ENCODE measurements at places on chromosomes 2 and 18.

DNA sequence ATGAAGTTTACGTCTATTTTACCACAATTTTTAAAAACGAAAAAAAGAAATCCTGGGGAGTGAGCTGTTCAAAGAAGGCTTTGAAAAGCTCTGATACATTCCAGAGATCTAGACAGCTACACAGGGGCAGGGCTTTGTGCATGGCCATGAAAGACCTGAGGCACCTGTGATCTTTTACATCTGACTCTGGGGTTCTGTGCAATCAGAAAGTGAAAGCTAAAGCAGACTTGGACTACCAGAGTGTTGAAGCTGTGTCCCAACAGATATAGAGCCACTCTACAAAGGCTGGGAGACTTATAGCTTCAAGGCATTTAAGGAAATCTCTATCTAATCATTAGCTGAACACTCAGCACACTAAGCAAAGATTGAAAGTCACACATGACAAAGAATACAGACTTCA lies 34.1 kb downstream of the PARD6G start:
- no peak for DNase-seq

DNA sequence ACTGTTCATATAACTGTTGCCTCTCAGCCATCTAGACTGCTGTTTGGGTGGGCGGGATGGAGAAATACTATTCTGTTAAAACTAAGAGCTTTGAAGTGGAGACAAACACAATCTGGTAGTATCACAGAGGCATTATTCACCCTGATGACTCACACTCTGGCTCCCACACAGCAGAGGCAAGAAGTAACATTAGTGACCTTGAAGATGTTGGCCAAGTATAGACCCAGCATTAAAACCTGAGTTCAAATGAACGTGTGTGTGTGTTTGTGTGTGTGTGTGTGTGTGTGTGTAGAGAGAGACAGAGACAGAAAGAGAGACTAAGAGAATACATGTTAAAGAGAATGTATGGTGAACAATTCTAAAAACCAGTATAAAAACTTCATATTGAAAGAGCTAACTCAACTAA lies 22.5 kb upstream of the ACVR1 start:
- peak; percentile 12 for DNase-seq

- DNase-seq: no peak
Observed at GRCh38 chr2:169073963-169074751, 4.8 kb downstream of the DHRS9 start.

- no peak for DNase-seq
Observed at GRCh38 chr2:28977176-28977875, 3.8 kb upstream of the TOGARAM2 start.

DNA sequence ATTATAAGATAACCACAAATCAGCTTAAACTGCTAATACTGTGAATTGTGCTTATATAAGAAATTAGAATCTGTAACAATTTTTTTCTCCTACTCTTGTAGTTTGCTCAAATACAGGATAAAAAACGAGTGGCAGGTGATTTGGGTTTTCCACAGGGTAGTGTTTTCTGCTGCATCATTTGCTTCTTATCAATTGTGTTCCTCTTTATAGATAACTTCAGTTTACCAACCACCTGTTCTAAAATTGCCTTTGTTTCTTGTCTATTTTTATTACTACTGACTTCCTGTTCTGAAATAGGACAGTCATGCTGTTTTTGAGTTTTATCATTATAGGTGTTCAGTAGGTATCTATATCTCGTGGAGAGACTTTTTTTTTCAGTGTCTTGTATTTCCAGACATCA lies 56.9 kb downstream of the MFSD6 start:
- DNase-seq: no peak

DNA sequence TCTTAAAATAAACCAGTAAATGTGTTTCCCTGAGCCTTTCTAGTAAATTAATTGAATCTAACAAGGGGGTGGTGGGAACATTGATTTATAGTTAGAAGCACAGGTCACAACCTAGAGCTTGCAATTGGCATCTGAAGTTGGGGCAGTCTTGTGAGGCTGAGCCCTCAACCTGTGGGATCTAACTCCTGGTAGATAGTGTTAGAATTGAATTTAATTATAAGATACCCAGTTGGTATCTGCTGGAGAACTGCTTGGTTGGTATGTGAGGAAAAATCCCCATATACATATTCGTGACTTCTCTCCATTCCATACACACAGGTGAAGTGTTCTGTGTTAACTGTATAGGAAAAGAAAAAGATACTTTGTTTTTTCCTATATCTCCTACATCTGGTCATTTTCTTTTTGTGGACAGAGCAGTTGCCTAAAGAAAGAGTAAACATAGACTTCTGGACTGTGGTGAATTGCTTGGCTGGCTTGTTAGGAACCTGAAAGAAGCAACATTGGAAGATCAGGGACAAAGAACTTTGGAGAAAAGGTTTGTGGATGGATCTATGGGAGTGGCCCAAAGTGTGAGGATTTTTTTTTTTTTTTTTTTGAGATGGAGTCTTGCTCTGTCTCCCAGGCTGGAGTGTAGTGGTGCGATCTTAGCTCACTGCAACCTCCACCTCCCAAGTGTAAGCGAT lies 36.7 kb downstream of the THNSL2 start:
- no peak for DNase-seq

DNA sequence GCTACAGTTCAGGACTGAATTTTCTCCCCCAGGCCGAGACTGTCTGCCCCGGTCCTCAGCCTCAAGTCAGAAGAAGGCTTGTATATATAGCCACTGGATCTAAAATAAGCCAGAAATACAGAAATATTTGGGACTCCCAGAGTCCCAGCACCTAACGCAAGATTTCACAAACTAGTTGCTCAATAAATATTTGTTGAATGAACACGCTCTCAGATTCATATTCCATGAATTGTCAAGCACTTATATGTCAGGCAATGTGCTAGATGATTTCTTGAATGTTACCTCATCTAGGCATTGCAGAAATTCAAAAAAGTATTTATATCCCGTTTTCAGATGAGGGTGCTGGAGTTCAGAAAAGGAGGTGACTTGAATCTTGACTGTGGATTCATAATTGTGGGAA lies 163.7 kb upstream of the KLHL29 start:
- DNase-seq: no peak

- no peak for DNase-seq
Observed at GRCh38 chr2:227817336-227817735, 3.7 kb downstream of the CCL20 start.

DNA sequence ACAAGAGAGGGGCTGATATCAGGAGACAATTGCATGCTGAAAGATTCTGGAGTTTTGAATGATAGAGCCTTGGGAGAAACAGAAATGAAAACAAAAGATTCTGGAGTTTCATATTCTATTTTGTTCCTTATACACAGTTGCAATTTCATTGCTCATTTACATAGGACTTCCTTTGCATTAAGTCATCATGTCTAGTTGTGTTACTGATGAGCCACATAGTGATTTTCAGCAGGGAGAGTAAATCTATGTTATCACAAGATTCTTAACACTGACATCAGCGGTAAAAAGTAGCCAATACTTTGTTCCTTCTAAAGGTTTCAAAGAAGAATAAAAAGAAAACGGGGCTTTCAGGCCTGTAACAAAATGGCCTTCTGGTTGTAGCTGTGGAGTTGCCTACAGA lies 7.1 kb downstream of the ADAM17 start:
- no peak for DNase-seq

- DNase-seq: no peak
Observed at GRCh38 chr18:25282896-25283703, 68.9 kb downstream of the ZNF521 start.

- DNase-seq: no peak
Observed at GRCh38 chr2:6838673-6839319, 26.9 kb downstream of the CMPK2 start.

DNA sequence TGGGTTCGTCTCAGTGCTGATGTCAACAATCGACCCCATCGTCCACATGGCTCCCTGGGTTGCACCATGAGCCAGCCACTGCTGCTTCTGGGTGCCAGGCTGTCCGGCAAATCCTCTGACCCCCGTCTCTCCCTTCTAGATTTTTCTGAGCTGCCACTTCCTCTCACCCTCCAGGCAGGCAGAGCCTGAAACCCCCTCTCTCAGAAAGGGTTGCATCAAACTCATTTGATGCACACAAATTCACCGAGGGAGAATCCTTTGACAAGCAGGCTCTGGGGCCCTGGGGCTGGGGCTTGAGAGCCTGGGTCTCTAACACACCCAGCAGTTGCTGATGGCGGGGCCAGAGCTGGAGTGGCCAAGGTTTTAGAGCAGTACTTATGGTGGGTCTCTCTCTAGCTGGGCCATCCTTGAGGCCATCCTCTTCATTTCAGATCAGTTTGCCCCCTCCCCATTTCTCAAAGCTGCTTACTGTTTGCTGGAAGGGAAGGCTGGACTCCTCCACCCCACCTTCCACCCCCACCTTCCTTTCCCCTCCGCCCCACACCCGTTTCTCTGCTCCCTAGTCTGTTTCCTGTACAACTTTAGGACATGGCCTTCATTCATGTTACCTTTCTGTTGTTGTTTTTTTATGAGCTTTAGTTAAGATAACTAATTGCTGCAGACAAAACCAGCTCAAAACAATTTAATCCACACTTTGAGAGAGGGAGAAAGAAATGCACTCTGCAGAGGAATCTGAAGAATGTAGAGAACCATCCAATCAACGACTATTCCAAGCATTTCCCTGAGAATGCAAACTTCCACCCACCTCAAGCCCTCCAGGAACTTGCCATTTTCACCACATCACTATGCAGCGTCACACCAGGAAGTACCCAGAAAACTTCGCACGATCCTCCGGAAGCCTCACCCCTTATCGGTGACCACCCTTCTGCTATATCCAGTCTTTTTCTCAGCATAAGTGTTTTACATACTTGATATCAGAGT lies 69.5 kb downstream of the ARL4C start:
- no peak for DNase-seq

- no peak for DNase-seq
Observed at GRCh38 chr18:74310411-74310810, 5.2 kb upstream of the C18orf63 start.

GRCh38 chr2:129888896-129889295 lies 90.6 kb upstream of the RAB6C start:
- DNase-seq: no peak

GRCh38 chr2:219060821-219061791 lies at the start of gene IHH:
TSS of gene IHH (minus strand) at chr2:219060921. CDS start at chr2:219060467, 454 bp downstream.
- DNase-seq: no peak

DNA sequence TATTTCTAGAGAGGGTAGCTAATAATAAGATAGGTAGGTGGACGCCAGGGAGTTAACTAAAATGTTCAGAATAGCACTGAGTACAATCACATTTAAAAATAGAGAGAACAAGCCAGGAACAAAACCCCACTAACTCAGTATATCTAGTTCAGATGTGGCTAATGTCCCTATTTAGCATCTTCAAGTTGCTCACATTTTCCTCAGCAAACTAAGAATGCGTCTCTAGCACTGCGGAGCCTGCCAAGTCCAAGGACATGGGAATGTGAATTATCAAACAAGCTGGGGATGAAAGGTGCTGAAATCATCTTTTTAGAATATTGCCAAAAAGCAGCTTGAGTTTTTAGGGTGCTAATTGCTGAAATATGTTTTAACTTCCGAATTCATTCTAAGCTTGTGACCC lies 398.5 kb upstream of the FIGN start:
- no peak for DNase-seq

GRCh38 chr18:50195689-50196088 lies 742 bp upstream of the MYO5B start:
- DNase-seq: no peak

- no peak for DNase-seq
Observed at GRCh38 chr2:113179446-113180045, 5.8 kb downstream of the PSD4 start.

DNA sequence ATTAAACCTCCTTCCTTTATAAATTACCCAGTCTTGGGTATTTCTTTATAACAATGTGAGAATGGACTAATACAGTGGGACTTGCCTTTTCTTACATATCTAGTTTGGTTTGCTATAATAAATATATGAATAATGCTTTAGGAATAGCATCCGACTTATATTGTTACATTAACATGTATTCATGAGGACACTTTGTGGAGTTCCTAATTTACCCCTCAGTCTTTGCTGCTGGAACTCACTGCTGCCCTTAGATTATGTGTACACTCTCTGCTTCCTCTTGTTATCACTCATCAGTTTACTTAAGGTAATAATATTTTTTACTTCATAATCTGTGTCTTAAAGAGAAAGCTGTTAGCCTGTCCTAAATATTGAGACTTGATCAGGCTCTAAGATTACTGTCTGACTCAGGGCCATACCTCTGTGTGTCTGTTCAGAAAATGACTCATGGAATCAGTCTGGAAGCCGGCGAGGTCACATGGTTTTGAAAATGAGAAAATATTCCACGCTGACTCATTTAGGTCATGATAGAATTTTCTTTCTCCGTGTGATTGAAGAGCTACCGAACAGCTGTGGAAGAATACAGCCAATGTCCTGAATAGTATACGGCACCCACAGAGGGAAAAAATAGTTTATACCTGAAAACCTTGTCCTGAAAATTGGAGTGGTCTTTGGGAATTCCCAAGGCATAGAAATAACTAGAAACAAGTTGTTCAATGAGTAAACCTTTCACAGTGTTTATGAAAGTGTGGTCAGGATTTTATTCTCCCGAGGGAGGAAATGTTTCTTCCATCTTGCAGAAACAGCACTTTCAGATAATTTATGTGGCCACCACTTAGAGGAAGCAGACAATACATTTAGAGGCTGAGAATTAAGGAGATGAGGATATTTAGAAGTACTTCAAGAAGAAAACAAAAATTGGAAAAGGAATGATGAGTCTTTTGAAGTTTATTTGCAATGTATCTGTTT lies 156.4 kb downstream of the DSEL start:
- DNase-seq: no peak

GRCh38 chr2:226073496-226074160 lies 674.1 kb downstream of the NYAP2 start:
- no peak for DNase-seq

- no peak for DNase-seq
Observed at GRCh38 chr18:9596226-9596625, 18.1 kb downstream of the PPP4R1 start.

DNA sequence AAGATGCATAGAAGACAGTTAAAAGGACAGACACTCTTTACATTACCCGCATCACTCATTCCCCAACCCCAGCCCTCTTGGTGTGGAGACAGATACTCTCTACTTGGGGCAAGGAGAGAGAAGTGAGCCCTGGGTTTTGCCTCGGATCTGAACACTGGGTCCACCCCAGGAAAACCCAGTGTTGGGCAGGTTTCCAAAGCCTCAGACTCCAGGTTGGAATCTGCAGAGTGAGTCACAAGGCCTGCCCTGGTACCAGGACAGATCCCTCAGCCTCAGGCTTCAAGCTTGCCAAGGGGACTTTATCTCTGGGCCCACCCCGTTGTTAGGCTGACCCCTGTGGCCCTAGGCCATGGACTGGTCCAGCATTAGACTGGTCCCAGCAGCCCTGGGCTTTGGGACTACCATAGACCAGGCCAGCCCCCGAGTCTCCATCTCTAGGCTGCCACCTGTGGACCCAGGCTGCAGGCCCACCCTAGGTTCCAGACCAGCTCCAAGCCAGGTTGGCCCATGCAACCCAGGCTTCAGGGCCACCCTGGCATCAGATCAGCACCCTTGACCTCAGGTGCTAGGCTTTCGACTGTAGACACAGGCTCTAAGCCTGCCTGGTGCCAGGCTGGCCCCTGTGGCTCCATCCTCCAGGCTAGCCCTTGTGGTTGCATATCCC lies 112.8 kb downstream of the GULP1 start:
- no peak for DNase-seq

GRCh38 chr2:54957321-54957999 lies 92.8 kb downstream of the RTN4 start:
- DNase-seq: no peak

GRCh38 chr2:206456078-206456754 lies 12.9 kb downstream of the ADAM23 start:
- DNase-seq: no peak

GRCh38 chr2:128501006-128501690 lies 182.5 kb upstream of the HS6ST1 start:
- DNase-seq: no peak

GRCh38 chr2:12052796-12053195 lies 306.4 kb downstream of the LPIN1 start:
- DNase-seq: no peak

- DNase-seq: no peak
Observed at GRCh38 chr2:221844212-221845020, 272.3 kb upstream of the EPHA4 start.
